ENCODE measurements at places on chromosomes 5 and 9. TPM values are rescaled to one million over a fixed set of nuclear protein-coding genes. Genes with fewer than 3 reads are reported as not detected.

- no peaks in the 10 kb centered on the region for H3K4me1 ChIP-seq
- H3K36me3 ChIP-seq = no peaks in the 10 kb centered on the region
- H3K27ac ChIP-seq = no peak overlapping the region
- H3K27me3 ChIP-seq = no peaks in the 10 kb centered on the region
- no peak overlapping the region for H3K4me3 ChIP-seq
These were observed 337.6 kb upstream of the IRX1 start for GRCh38 chr5:3258050-3258449.

DNA sequence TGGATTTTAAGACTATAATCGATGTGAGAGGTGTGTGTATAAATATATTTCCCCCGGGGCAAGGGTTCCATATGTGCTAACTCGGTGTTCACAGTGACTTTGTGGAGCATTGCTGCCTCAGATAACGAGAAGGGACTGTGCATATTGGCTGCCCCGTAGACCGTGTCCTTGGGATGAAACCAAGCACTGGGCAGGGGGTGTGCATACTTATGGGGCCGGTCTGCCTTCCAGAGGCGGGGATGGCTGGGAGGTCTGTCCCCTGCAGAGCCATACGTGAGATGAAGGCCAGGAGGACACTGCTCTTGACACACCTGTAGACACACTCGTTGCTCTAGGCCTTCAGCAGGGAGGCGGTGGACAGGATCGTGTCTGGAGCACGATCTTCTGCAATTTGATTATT, 56.0 kb upstream of the ZNF354A start:
- no peak for DNase-seq
- H3K4me3 ChIP-seq = no peak overlapping the region
- no peaks in the 10 kb centered on the region for H3K27me3 ChIP-seq
- peak overlapping the region; percentile 46 for H3K27ac ChIP-seq
- H3K36me3 ChIP-seq = no peaks in the 10 kb centered on the region
- H3K4me1 ChIP-seq = peaks cover 11% of the 10 kb centered on the region

- no peak overlapping the region for H3K27ac ChIP-seq
- DNase-seq = no peak
- no peaks in the 10 kb centered on the region for H3K36me3 ChIP-seq
- no peaks in the 10 kb centered on the region for H3K4me1 ChIP-seq
- H3K27me3 ChIP-seq = no peaks in the 10 kb centered on the region
These were observed 48.4 kb downstream of the TNFSF15 start for GRCh38 chr9:114757395-114757794.

- H3K4me1 ChIP-seq = no peaks in the 10 kb centered on the region
- DNase-seq = no peak
- no peak overlapping the region for H3K27ac ChIP-seq
- H3K4me3 ChIP-seq = no peak overlapping the region
These were observed 393.9 kb downstream of the ARHGEF28 start for GRCh38 chr5:74019923-74020322.

GRCh38 chr5:158933494-158934318, 166.0 kb downstream of the EBF1 start:
- no peak for DNase-seq
- H3K4me3 ChIP-seq = no peak overlapping the region
- no peaks in the 10 kb centered on the region for H3K36me3 ChIP-seq
- peaks cover 23% of the 10 kb centered on the region for H3K27me3 ChIP-seq
- no peak overlapping the region for H3K27ac ChIP-seq

DNA sequence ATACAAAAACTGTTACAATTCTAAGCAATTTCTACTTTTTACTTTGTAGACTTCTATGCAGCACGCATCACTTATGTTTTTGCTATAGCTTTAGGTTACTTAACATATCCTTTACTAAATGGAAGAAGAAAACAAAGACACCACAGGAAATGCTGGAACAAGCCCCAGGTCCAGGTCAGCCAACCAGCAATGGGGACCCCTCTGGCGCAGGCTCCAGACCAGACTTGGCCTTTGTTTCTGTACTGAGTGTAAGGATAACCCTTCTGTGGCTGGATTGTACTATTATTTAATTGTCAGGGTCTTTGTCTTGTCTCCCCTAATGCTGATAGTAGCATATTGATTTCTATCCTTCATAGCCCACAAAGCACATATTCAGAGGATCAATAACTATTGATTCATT, 4.2 kb downstream of the SEMA4D start:
- H3K27me3 ChIP-seq = no peaks in the 10 kb centered on the region
- H3K27ac ChIP-seq = no peak overlapping the region
- no peak for DNase-seq
- H3K4me3 ChIP-seq = no peak overlapping the region
- H3K36me3 ChIP-seq = no peaks in the 10 kb centered on the region

GRCh38 chr9:115359017-115359780, 241.2 kb upstream of the TNC start:
- no peaks in the 10 kb centered on the region for H3K27me3 ChIP-seq
- H3K36me3 ChIP-seq = no peaks in the 10 kb centered on the region
- H3K27ac ChIP-seq = no peak overlapping the region
- H3K4me1 ChIP-seq = no peaks in the 10 kb centered on the region
- no peak for DNase-seq
- no peak overlapping the region for H3K4me3 ChIP-seq

Gene CCDC192
- 0.69 TPM for polyA plus RNA-seq

Gene MARCHF11
- not detected for polyA plus RNA-seq

Gene SH3RF2
- 34.1 TPM for polyA plus RNA-seq

Measured in hepatocyte (in vitro differentiated cells).